Mesothelial cell of epicardium (in vitro differentiated cells): ENCODE measurements at places on chromosomes 3 and 15.
A peak's percentile ranks its signal among the peaks of the same experiment; 100 is the strongest.

- no peak overlapping the region for H3K4me3 ChIP-seq
- peaks cover 16% of the 10 kb centered on the region for H3K36me3 ChIP-seq
- H3K27me3 ChIP-seq, result no peaks in the 10 kb centered on the region
- no peaks in the 10 kb centered on the region for H3K4me1 ChIP-seq
- no peak for DNase-seq
Measured at GRCh38 chr3:113649174-113649845, 47.1 kb downstream of the USF3 start.

GRCh38 chr15:89768071-89768500 lies 8.0 kb upstream of the MESP2 start:
- H3K27me3 ChIP-seq, result no peaks in the 10 kb centered on the region
- H3K36me3 ChIP-seq, result no peaks in the 10 kb centered on the region
- no peak overlapping the region for H3K27ac ChIP-seq

DNA sequence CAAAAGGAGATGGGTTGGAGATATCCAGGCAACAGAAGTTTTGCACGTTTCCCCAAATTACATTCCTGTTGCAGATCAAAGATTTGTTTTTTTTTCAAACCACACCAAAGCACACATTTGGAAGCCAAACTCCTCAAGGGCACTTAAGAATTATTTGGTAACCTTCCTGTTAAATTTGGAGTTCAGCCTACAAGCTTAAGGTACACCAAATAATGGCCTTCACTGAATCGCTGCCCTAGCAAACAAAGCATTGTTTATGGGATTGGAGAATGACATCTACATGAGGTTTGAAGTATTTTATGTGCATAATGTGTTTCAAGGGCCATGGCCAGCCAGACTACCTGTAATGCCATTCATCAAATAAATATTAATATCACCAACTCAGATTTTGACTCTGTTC lies 357.9 kb downstream of the RORA start:
- H3K36me3 ChIP-seq, result no peaks in the 10 kb centered on the region
- H3K27me3 ChIP-seq, result peaks cover 10% of the 10 kb centered on the region
- DNase-seq, result no peak

DNA sequence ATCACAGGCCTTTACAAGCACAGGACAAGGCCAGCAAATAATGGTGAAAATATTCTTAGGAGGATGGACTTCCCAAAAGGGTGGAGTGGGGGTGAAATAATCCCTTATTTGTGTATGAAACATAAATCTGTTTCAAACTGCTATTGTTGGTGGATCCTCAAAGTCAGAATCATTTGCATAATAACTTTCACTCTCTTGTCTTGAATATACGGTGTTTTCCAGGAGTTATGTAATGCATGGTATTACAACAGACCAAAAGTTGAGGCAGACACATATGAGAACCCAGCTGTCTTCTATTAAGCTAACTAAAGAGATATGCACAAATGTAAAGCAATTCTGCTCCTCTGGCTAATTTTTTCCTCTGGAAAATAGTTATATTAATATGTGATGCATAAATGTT lies 57.7 kb downstream of the PRTG start:
- no peaks in the 10 kb centered on the region for H3K27me3 ChIP-seq
- DNase-seq, result no peak
- no peak overlapping the region for H3K4me3 ChIP-seq

GRCh38 chr3:52297242-52298148 lies 9.9 kb downstream of the GLYCTK start:
- H3K4me3 ChIP-seq, result peak overlapping the region; percentile 86
- H3K27ac ChIP-seq, result peak overlapping the region; percentile 79
- H3K36me3 ChIP-seq, result no peaks in the 10 kb centered on the region
- peaks cover 44% of the 10 kb centered on the region for H3K4me1 ChIP-seq
- DNase-seq, result no peak
